NCI-H1105 treated with DMSO at 0.1 percent for 48 hours (cell line): ENCODE measurements at places on chromosomes 7 and 10.

DNA sequence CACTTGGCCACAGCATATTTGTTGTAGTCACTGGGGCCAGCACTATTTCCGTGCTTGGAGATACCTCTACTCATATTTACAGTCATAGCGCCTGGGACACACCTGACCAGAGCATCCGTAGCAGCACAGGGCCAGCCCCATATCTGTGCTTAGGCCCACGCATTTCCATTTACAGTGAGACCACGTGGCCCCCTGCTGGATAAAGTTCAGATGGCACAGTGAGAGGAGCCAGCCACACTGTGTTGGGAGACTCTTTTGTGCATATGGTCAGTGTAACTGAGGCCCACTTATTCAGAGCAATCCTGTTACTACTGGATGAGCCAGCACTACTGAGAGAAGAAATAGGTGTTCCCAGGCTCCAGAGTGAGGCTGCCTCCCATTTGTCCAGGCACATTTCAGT lies 455.3 kb downstream of the REEP3 start:
- peak; percentile 1 for DNase-seq

- DNase-seq = no peak
Observed at GRCh38 chr10:11865561-11865960, 42.4 kb downstream of the PROSER2 start.

DNA sequence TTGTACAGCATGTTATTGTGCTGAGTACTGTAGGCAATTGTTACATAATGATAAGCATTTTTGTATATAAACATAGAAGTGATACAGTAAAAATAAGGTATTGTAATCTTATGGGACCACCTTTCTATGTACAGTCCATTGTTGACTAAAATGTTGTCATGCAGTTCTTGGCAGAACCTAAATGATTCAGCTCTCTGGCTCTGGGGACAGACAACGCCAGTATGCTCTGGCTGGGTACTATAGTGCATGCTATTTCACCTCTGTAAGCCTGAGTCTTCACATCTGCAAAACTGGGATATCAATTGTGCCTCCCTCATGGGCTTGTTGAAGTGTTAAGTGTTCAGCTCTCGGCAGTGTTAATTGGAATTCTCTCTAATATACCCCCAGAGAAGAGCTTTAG lies 674.3 kb downstream of the INHBA start:
- no peak for DNase-seq

DNA sequence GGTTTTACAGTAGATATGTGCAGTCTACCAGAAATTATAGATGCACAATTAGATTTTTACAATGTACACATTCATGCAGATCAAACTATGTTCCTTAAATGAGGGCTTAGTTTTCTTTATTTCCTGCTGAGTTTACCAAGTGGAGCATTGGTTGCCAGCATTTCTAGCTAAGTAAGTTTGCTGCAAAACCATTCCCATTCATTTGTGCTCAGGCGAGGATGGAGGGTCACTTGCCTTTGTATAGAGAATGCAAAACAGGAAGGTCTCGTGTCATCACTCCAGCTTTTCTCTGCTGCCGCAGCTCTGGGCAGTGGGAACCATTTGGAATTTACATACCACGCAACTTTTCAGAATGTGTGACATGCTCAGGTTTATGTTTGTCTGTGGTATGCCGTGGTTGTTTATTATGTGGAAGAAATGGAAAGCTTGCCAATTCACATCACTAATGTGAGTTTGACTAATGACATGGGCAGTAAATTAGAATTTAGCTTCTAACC lies 198.6 kb downstream of the TRIL start:
- no peak for DNase-seq

- DNase-seq = no peak
Observed at GRCh38 chr7:5232485-5232837, 42.4 kb downstream of the WIPI2 start.

DNA sequence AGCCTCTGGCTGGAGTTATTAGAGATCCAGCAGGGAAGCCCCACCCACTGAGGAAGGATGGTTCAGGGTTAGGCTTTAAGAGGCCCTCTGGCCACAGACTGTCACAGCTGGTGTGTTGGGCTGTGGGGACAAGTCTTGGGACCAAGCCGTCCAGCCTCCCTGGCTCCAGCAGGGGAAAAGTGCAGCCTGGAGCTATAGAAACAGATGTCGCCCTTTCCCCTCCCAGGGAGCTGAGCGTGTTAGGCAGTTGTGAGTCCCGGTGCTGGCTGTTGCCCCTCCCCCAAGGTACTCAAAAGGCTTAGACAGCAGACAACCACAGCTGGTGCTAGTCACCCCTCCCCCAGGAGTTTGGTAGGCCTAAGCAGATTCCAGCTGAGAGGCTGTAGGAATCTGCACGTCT lies 143.4 kb downstream of the TMEM168 start:
- DNase-seq = no peak

GRCh38 chr10:74165530-74165901 lies 14.5 kb downstream of the ADK start:
- no peak for DNase-seq

DNA sequence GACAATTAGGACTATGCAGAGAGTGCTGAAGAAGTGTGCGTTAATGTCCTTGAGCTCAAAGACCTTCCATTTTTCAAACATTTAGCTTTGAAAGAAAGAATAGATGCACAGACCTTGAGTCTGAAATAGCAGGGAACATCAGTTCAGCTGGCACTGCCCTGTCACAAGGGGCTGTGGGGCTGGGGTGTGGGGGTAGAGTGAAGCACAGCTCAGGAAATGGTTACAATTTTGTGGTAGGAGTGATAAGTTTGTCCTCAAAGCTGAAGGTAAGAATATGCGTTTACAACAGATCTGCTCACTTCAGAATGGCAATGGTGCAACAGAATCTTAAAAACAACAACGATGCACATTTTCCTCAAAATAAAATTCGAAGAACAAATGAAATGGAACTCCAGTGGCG lies 33.6 kb downstream of the SMKR1 start:
- DNase-seq = no peak

DNA sequence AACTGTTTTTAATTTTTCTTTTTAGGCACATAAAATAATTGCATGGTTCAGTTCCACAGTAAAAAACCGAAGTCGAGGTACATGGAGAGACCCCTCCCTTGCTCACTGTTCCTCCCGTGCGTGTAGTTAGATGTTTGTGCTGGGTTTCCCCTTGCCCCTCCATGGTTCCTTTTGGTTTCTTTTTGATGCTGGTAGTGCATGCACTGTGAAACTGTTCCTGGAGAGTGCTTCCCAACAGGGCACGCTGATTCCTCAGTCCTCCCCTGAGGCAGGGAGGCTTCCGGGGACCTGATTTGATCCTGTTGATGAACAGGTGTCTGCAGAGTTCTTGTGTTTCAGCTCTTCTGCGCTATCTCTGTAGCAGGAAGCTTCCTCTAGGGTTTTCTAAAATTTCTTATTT lies 69.5 kb downstream of the ADCY1 start:
- no peak for DNase-seq
